Activated naive CD8-positive, alpha-beta T cell treated with anti-CD3 and anti-CD28 coated beads, Interleukin-2, amount 50 U/mL, for 24 hours (primary cell): ENCODE measurements at places on chromosomes 2 and 18.

DNA sequence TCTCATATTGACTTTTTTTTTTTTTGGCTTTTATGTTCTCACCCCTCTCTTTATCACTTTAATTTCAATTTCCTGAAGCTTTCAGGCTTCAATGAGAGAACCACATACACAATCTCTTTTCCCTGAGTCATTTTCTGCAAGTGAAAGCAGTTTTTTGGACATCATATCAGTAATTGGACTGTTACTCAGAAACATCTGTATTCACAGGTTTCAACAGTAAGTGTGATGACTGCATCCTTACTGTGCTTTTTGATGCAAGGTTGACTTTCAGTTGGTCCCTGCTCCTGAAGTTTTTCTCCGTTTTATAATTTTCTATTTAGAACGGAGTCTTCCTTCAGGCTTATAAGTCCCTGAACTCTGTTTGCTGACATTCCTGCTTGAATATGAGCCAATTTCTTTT lies 70.5 kb upstream of the CCBE1 start:
- H3K4me1 ChIP-seq = no peaks in the 10 kb centered on the region
- H3K27ac ChIP-seq = no peak overlapping the region
- no peaks in the 10 kb centered on the region for H3K36me3 ChIP-seq
- peaks cover 11% of the 10 kb centered on the region for H3K27me3 ChIP-seq

- no peak overlapping the region for H3K27ac ChIP-seq
- H3K4me3 ChIP-seq = no peak overlapping the region
- no peaks in the 10 kb centered on the region for H3K27me3 ChIP-seq
- peak; percentile 5 for DNase-seq
Observed at GRCh38 chr2:216388046-216388884, 16.0 kb upstream of the MARCHF4 start.

DNA sequence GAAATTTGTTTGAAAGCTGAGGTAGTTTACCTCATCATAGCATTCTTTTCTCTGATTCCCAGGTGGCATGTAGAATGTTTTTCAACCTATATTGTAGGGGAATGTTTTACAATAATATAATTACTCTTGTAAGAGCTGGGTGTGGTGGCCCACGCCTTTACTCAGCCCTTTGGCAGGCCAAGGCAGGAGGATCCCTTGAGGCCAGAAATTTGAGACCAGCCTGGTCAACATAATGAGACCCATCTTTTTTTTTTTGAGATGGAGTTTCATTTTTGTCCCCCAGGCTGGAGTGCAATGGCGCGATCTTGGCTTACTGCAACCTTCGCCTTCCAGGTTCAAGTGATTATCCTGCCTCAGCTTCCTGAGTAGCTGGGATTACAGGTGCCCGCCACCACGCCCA lies 3.6 kb downstream of the USP39 start:
- DNase-seq = no peak
- no peak overlapping the region for H3K27ac ChIP-seq
- no peak overlapping the region for H3K4me3 ChIP-seq
- H3K4me1 ChIP-seq = peaks cover 32% of the 10 kb centered on the region

DNA sequence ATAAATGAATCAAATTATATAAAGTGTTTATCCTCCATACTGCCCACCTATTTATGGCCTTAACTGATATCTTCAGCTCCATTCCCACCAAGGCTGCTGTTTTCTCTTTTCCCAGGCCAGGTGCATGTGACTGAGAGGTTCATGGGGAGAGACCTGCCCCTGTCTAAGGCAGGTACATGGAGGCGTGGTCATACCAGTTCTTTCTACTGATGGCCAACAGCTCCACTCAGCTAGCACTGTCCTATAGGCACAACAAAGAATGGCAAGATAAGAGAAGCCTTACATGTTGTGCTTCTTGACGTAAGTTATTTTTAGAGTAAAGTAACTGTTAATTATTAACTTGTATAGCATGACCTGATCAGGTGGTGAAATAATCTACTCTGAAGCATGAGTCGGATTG lies 16.8 kb downstream of the AKAIN1 start:
- peaks cover 5% of the 10 kb centered on the region for H3K4me1 ChIP-seq
- H3K36me3 ChIP-seq = no peaks in the 10 kb centered on the region
- DNase-seq = no peak
- H3K27ac ChIP-seq = no peak overlapping the region
- H3K27me3 ChIP-seq = no peaks in the 10 kb centered on the region
- no peak overlapping the region for H3K4me3 ChIP-seq

- H3K27me3 ChIP-seq = no peaks in the 10 kb centered on the region
- DNase-seq = no peak
- no peak overlapping the region for H3K27ac ChIP-seq
- H3K36me3 ChIP-seq = no peaks in the 10 kb centered on the region
Observed at GRCh38 chr18:22709288-22710060, 223.7 kb upstream of the RBBP8 start.

GRCh38 chr18:11789716-11790510 lies 61.3 kb upstream of the CHMP1B start:
- DNase-seq = no peak
- no peaks in the 10 kb centered on the region for H3K36me3 ChIP-seq
- no peak overlapping the region for H3K4me3 ChIP-seq
- H3K4me1 ChIP-seq = no peaks in the 10 kb centered on the region
- H3K27ac ChIP-seq = no peak overlapping the region

GRCh38 chr18:55910296-55910695 lies 322.3 kb upstream of the TCF4 start:
- H3K27me3 ChIP-seq = no peaks in the 10 kb centered on the region
- peaks cover 5% of the 10 kb centered on the region for H3K4me1 ChIP-seq
- H3K36me3 ChIP-seq = no peaks in the 10 kb centered on the region
- DNase-seq = no peak
- no peak overlapping the region for H3K4me3 ChIP-seq

DNA sequence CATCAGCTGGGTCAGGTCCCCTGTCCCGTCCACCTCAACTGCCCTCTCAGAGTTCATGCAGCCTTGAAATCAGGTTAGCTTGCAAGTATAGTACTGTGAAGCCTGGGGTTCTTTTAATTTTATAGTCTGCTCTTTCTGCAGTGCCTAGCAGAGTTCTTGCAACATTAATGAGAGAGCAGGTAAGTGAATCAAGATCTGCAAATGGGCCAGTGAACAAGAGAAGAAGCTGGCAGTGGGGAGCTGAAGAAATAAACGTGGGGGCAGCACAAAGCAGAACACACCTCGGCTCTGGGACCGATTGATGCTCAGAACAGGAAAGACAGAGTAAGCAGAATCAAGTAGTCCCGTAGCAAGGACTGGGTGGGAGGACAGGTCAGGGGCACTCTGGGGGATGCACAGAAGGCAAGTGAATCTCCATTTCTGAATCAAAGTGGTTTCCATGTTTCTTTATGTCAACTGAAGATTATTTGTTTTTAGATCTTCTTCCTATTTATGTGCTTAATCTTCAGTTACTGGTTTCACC lies 675.5 kb downstream of the RNF144A start:
- no peak overlapping the region for H3K4me3 ChIP-seq
- no peaks in the 10 kb centered on the region for H3K27me3 ChIP-seq
- no peak overlapping the region for H3K27ac ChIP-seq
- no peak for DNase-seq
- no peaks in the 10 kb centered on the region for H3K36me3 ChIP-seq

DNA sequence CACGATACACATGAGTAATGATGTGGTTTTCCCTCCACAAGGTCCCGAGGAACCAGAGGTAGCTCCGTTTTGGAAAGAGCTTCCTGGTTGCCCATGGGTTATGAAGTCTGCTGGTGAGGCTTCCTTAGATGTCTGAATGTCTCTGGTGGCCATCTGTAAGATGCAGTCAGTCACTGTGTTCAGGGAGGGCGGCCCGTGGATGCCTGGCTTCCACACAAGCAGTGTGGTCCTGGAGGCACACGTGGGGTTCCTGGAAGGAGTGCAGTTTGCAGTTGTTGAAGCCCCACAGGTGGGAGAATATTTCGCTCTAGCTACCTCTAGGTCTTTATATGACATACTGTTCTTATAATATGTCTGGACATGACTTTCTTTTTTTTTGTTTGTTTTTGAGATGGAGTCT lies 209.0 kb downstream of the FAM210A start:
- H3K27me3 ChIP-seq = no peaks in the 10 kb centered on the region
- no peak overlapping the region for H3K27ac ChIP-seq
- H3K4me1 ChIP-seq = peaks cover 22% of the 10 kb centered on the region

- H3K36me3 ChIP-seq = peaks cover 1% of the 10 kb centered on the region
- no peak overlapping the region for H3K4me3 ChIP-seq
Observed at GRCh38 chr2:109497463-109497862, 116.3 kb downstream of the SEPTIN10 start.

DNA sequence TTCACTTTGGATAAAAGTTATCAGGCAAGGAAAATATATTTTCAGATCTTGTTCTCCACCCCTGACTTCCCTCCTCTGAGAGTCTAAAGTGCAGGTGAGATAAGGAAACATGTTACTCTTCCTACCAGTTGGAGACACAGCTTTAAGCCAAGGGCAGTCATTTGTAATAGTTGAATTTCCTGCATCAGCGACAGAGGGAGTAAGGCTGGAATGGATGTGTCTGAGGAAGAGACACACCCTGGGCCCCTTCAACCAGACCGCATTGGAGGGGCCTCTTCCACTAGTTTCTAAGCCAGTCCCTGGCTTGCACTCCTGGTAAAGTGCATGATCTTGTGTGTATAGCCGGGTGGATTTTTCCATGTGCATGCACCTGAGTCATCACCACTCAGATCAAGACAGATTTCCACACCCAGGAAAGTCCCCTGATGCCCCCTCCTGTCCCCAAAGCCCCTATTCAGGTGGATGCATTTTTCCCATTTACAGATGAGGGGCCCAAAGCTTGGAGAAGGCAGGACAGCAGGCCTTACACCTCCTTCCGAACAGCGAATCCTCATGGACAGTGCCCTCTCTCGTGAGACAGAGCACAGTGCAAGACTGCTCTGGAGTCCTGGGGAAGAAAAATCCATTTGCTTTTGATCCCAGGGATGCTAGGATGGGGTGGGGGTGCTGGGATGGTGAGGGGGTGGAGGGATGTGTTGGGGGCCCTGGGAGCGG lies 66.7 kb upstream of the SH3RF3 start:
- no peak overlapping the region for H3K4me3 ChIP-seq
- H3K27ac ChIP-seq = no peak overlapping the region
- no peaks in the 10 kb centered on the region for H3K36me3 ChIP-seq
- peaks cover 8% of the 10 kb centered on the region for H3K4me1 ChIP-seq
- DNase-seq = no peak

GRCh38 chr2:217370391-217370790 lies 510.5 kb upstream of the TNP1 start:
- H3K4me3 ChIP-seq = no peak overlapping the region
- H3K36me3 ChIP-seq = no peaks in the 10 kb centered on the region
- H3K27ac ChIP-seq = no peak overlapping the region
- peak; percentile 6 for DNase-seq

GRCh38 chr2:28528206-28528605 lies 32.3 kb downstream of the PLB1 start:
- H3K27me3 ChIP-seq = peaks cover 24% of the 10 kb centered on the region
- H3K27ac ChIP-seq = no peak overlapping the region
- DNase-seq = no peak
- no peaks in the 10 kb centered on the region for H3K4me1 ChIP-seq
- no peak overlapping the region for H3K4me3 ChIP-seq
- H3K36me3 ChIP-seq = no peaks in the 10 kb centered on the region

GRCh38 chr2:99942561-99943347 lies 199.6 kb downstream of the AFF3 start:
- H3K4me1 ChIP-seq = peaks cover 2% of the 10 kb centered on the region
- H3K4me3 ChIP-seq = no peak overlapping the region
- H3K36me3 ChIP-seq = no peaks in the 10 kb centered on the region
- no peak for DNase-seq
- H3K27me3 ChIP-seq = no peaks in the 10 kb centered on the region
- H3K27ac ChIP-seq = no peak overlapping the region

DNA sequence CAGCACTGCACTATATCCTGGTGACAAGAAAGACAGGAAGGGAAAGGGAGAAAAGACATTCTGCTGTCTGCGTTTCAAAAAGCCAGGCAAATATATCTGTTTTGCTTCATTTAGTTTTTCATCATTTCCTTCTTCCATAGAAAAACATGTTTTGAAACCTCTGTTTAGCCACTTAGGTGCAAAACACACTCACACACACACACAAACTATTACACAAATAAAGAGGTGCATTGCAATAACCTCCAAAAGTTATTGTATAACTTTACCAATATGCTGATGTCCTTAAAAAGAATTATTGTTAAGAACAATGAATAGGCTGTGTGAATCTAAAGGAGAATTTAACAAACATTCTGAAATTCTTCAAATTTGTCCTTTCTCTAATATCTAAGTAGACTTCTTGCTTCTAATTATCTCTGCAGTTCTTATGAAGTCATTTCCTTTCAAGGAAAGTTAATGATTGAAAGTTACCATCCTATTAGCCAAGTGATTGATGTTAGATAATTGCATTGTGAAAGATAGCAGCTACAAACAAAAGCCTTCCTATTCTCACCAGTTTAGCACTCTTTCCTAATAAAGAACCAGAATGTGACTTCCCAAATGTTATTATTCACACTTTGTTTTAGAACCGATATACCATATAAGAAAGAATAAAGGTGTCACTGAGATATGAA lies 516.7 kb downstream of the KCNJ3 start:
- H3K4me3 ChIP-seq = no peak overlapping the region
- H3K36me3 ChIP-seq = no peaks in the 10 kb centered on the region
- no peak overlapping the region for H3K27ac ChIP-seq
- DNase-seq = no peak
- no peaks in the 10 kb centered on the region for H3K4me1 ChIP-seq
- no peaks in the 10 kb centered on the region for H3K27me3 ChIP-seq

- no peaks in the 10 kb centered on the region for H3K36me3 ChIP-seq
- H3K4me1 ChIP-seq = no peaks in the 10 kb centered on the region
- H3K27me3 ChIP-seq = peaks cover 12% of the 10 kb centered on the region
Observed at GRCh38 chr2:238975408-238975807, 127.5 kb downstream of the TWIST2 start.

- no peak for DNase-seq
- no peak overlapping the region for H3K4me3 ChIP-seq
- H3K27ac ChIP-seq = no peak overlapping the region
- no peaks in the 10 kb centered on the region for H3K27me3 ChIP-seq
- H3K4me1 ChIP-seq = no peaks in the 10 kb centered on the region
Observed at GRCh38 chr2:92072461-92073035, 2798.7 kb upstream of the TEKT4 start.

GRCh38 chr2:157508676-157509075 lies 64.8 kb upstream of the CYTIP start:
- H3K27me3 ChIP-seq = peaks cover 4% of the 10 kb centered on the region
- DNase-seq = no peak
- no peak overlapping the region for H3K4me3 ChIP-seq
- no peaks in the 10 kb centered on the region for H3K36me3 ChIP-seq

DNA sequence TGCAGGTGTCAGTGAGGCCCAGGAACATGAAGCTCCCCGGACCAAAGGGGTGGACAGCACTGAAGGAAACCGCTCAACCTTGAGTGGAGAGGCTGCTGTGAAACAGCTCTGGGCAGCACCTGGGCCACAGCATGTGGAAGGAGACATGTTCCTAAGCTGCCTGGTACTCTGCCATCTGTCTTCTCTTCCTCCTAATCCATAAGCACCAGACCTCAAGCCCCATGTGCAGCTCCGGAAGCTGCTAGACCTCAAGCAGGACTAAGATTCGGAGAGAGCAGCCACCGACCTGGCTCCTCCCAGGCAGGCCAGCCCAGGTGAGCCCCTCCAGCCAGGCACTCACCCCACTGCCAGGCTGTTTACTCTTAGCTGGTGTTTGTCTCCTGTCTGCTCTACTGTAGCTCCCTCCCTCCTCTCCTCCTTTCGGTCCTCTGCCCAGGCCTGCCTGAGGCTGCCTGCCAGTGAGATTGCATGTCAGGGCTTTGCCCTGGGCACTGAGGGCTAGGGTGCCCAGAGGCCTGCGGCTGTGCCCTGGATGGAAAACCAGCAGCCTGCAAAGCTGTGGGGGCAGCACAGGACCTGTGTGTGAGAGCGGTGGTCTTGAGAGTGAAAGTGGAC lies 53.7 kb downstream of the BCL11A start:
- H3K27me3 ChIP-seq = no peaks in the 10 kb centered on the region
- H3K4me1 ChIP-seq = peaks cover 14% of the 10 kb centered on the region
- DNase-seq = no peak
